MM.1S (cell line): ENCODE measurements at places on chromosomes 4 and X.
A peak's percentile ranks its signal among the peaks of the same experiment; 100 is the strongest.

DNA sequence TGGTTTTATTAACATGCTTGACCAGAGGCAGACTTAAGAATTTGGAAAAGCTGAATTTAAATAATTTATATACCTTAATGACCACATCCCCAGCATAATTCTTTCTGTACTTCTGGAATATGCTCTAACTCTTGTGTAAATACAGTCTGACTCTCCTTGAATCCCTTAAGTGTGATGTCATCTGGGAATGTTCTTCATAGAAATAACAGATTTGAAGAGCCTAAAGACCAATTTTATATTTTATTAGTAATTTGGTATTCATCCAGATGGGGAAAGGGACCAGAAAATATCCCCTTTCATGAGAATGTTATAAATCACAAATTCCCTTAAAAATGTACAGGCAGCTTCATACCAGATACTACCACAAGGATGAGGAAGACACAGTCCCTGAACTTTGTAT, 58.3 kb downstream of the KCNIP4 start:
- H3K4me3 ChIP-seq = no peak overlapping the region
- 0 out of 2 replicates have a peak, but pooled peaks cover 5% of the 10 kb centered on the region for H3K4me1 ChIP-seq
- H3K27me3 ChIP-seq = no peaks in the 10 kb centered on the region
- DNase-seq = no peak

- H3K4me1 ChIP-seq = no peaks in the 10 kb centered on the region
- no peak within 1 kb of the TSS for H3K4me3 ChIP-seq
- H3K36me3 ChIP-seq = no peaks in the 10 kb centered on the region
- H3K27ac ChIP-seq = no peak within 1 kb of the TSS
- H3K27me3 ChIP-seq = no peaks in the 10 kb centered on the region
Observed at GRCh38 chrX:11665168-11666111, at the start of gene ARHGAP6. Gene ARHGAP6, minus strand, starts transcription at chrX:11665920. Its CDS starts 1,092 bp downstream, at chrX:11664828.

- H3K27me3 ChIP-seq = no peaks in the 10 kb centered on the region
- DNase-seq = no peak
- H3K4me3 ChIP-seq = no peak overlapping the region
- no peaks in the 10 kb centered on the region for H3K36me3 ChIP-seq
- H3K27ac ChIP-seq = no peak overlapping the region
Observed at GRCh38 chrX:26722666-26723428, 506.9 kb downstream of the MAGEB5 start.

- H3K4me1 ChIP-seq = no peaks in the 10 kb centered on the region
- DNase-seq = no peak
- no peak overlapping the region for H3K27ac ChIP-seq
- no peak overlapping the region for H3K4me3 ChIP-seq
Observed at GRCh38 chrX:6614506-6614905, 79.6 kb upstream of the VCX3A start.

- H3K27me3 ChIP-seq = no peaks in the 10 kb centered on the region
- DNase-seq = no peak
- H3K4me3 ChIP-seq = no peak overlapping the region
- no peaks in the 10 kb centered on the region for H3K4me1 ChIP-seq
- H3K36me3 ChIP-seq = no peaks in the 10 kb centered on the region
- no peak overlapping the region for H3K27ac ChIP-seq
Observed at GRCh38 chr4:10421344-10422055, 35.7 kb downstream of the ZNF518B start.

DNA sequence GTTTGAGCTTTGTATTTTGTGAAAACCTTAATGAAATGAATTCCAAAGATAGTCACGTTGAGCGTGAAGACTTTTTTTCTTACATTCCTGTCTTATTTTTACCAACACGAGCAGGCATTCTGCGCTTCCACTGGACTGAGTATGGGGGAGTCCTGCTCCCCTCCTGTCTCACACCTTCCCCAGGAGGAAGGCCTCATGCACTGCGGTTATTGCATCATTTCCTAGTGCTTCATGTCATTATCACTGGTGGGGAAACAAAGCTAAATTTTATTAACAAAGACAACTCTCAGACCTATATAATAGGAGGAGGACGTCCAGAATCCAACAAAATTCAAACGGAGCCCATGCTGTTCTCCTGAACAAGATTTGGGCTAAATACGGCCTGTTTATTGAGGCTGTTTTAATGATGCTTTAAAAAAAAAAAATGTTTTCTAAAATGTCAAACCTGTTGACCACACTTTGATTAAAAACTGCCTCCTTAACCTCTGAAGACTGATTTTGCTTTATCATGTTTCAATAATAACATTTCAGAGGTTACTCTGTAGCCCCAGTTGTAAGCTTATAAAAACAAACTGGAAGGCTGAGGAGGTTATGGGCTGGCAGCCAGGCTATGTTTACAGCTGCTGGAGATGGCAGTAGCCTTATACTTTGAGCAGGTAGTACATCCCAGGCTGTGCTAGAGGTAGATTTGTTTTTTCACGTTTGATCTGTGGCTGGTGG, 118.0 kb downstream of the SOWAHB start:
- no peaks in the 10 kb centered on the region for H3K27me3 ChIP-seq
- H3K4me1 ChIP-seq = peaks cover 18% of the 10 kb centered on the region
- no peak overlapping the region for H3K27ac ChIP-seq

DNA sequence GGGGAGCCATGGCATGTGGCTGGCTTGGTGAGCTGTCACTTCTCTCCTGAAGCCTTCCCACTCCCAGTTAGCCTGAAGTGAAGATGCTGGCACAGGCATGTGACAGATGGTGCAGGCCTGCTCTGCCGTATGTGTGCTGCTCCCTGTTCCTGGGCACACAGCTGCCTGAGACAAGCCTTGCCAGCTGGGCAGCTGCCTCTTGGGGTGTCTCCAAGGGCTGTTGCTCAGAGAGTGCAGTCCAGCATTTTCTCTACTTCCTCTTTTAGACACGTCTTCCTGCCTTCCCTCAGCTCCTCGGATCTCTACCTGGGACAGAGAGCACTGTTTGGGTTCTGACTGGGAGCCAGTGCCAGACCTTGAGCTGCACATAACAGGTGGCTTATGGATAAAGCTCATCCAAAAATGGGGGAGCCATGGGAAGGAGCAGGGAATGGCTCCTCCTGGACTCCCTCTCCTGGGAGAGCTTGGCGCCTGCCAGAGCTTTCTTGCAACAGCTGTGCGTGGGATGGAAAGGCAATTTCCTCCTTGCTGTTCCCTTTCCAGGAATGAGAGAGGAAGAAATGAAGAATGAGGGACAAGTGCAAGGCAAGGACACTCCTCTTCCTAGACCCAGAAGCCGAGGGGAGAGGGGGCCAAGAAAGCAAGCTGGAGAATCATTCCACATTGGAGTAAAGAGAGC, 132.9 kb downstream of the MSL3 start:
- no peaks in the 10 kb centered on the region for H3K27me3 ChIP-seq
- H3K36me3 ChIP-seq = no peaks in the 10 kb centered on the region

GRCh38 chr4:24266951-24267722, 317.2 kb downstream of the DHX15 start:
- no peaks in the 10 kb centered on the region for H3K27me3 ChIP-seq
- no peaks in the 10 kb centered on the region for H3K4me1 ChIP-seq
- DNase-seq = no peak

DNA sequence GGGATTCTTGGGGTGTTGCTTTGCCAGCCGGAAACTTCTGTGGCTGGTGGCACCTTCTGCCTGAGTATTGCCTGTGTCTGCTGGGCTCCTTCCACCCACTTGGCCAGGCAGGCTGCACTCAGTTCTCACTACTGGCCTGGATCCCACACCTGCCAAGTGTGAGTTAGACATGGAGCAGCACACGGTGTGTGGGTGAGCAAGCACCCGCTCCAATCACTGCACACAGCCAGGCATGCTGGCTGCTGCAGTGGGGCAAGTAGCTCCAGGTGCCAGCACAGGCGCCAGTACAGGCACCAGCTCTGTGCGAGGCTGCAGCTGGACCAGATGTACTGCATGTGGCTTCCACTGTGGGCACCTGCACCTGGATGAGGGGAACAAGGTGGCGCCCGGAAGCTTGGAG, 23.9 kb downstream of the DCUN1D4 start:
- H3K36me3 ChIP-seq = peaks cover 5% of the 10 kb centered on the region; the same call in 1 of the 2 replicates
- H3K4me1 ChIP-seq = no peaks in the 10 kb centered on the region
- no peak for DNase-seq

DNA sequence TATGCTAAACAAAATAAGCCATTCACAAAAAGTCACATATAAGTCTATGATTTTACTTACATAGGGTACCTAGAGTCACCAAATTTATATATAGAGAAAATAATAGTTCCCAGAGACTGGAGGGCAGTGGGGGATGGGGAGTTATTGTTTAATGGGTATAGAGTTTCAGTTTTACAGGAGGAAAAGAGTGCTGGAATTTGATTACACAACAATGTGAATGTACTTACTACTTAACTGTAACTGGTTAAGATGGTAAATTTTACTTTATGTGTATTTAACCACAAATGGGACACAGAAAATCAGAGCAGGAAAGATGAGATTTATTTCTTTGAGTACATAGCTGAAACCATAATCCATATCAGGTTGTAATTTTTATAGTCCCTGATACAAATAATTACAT, 144.4 kb downstream of the TMA16 start:
- no peak for DNase-seq
- no peaks in the 10 kb centered on the region for H3K4me1 ChIP-seq
- no peaks in the 10 kb centered on the region for H3K36me3 ChIP-seq
- H3K4me3 ChIP-seq = no peak overlapping the region
- H3K27ac ChIP-seq = no peak overlapping the region

GRCh38 chr4:45331802-45332201, 605.4 kb upstream of the GNPDA2 start:
- no peak overlapping the region for H3K27ac ChIP-seq
- H3K36me3 ChIP-seq = no peaks in the 10 kb centered on the region
- no peaks in the 10 kb centered on the region for H3K27me3 ChIP-seq
- DNase-seq = no peak
- H3K4me3 ChIP-seq = no peak overlapping the region

DNA sequence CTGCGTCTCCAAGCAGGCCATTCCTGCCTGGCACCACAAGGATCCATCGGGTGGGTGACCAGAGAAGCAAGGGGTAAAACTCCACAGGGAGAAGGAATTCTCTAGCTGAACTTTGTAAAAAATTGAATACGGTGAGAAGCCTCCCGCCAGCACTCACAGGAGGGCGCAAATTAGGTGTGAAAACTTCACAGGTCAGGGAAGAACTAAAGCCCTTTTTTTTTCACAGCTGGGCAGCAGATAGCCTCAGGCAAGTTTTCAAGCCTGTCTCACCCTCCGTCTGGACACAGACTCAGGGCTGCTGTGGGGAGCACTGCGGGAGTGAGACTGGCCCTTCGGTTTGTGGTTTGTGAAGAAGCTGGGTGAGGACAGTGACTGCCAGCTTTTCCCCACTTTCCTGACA, 224.1 kb upstream of the FGF16 start:
- H3K4me1 ChIP-seq = peaks cover 2% of the 10 kb centered on the region; the same call in 1 of the 2 replicates
- no peaks in the 10 kb centered on the region for H3K36me3 ChIP-seq
- no peaks in the 10 kb centered on the region for H3K27me3 ChIP-seq
- H3K4me3 ChIP-seq = no peak overlapping the region

GRCh38 chr4:48329976-48330375, 11.4 kb upstream of the SLAIN2 start:
- no peak overlapping the region for H3K4me3 ChIP-seq
- no peak for DNase-seq
- no peaks in the 10 kb centered on the region for H3K4me1 ChIP-seq
- no peak overlapping the region for H3K27ac ChIP-seq
- H3K27me3 ChIP-seq = no peaks in the 10 kb centered on the region

- no peaks in the 10 kb centered on the region for H3K36me3 ChIP-seq
- peak; percentile 52 for DNase-seq
- no peak overlapping the region for H3K27ac ChIP-seq
- no peak overlapping the region for H3K4me3 ChIP-seq
- H3K27me3 ChIP-seq = no peaks in the 10 kb centered on the region
Observed at GRCh38 chr4:157204634-157205244, 15.8 kb upstream of the GRIA2 start.

DNA sequence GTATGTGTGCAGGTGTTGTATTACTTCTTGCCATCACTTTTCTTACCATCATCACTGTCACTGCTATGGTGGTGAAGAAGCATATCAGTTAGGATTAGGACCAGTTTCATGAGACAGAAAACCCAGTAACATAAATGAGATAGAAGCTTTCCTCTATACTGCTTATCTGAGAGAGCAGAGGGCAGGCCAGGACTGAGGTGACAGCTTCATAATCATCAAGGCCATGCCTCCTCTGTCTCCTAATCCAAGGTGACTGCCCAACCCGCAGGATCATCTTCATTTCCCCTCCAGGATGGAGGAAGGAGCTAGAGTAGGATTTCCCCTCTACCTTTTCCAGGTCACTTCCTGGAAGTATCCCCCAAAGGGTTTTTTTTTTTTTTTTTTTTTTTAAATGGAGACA, 35.4 kb downstream of the TMEM131L start:
- no peak overlapping the region for H3K27ac ChIP-seq
- H3K4me1 ChIP-seq = no peaks in the 10 kb centered on the region
- DNase-seq = no peak
- H3K4me3 ChIP-seq = no peak overlapping the region
- no peaks in the 10 kb centered on the region for H3K27me3 ChIP-seq

DNA sequence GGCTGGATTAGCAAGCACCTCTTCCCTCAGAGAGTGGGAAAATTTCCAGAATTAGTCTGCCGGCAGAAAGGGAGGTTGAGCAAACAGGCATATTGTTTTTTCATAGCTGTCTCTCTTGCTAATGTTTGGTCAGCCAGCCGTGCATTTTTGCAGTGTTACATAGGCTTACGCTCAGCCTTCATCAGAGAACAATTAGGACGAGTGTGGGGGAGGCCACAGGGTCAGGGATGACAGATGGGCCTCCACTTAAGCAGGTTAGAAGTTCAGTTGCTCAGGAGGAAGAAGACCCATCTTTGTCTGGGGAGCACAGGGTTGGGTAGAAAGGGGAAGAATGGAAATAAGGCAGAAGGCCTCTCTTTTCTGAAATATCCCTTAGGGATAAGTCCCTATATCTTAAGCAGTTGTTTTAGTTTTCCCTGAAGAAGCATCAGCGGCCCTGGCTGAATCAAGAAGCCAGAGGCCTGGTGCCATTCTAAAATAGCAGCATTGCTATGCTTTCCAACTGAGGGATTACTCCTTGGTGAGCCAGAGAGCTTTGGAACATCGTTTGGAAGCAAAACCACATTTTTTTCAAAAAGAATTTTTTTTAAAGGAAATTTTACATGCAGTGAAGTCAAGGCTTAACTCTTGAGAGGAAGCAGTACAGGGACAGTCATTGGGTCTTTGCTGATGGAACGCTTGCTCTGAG, 118.8 kb downstream of the SMIM20 start:
- no peak for DNase-seq
- H3K36me3 ChIP-seq = no peaks in the 10 kb centered on the region
- no peaks in the 10 kb centered on the region for H3K4me1 ChIP-seq
- H3K27ac ChIP-seq = no peak overlapping the region
- no peaks in the 10 kb centered on the region for H3K27me3 ChIP-seq

- H3K36me3 ChIP-seq = no peaks in the 10 kb centered on the region
- no peaks in the 10 kb centered on the region for H3K27me3 ChIP-seq
- no peak overlapping the region for H3K4me3 ChIP-seq
Observed at GRCh38 chrX:151984328-151984727, 9.9 kb upstream of the GABRE start.

GRCh38 chr4:120017939-120018692, 48.5 kb downstream of the MAD2L1 start:
- no peak for DNase-seq
- no peak overlapping the region for H3K27ac ChIP-seq
- no peaks in the 10 kb centered on the region for H3K36me3 ChIP-seq
- H3K27me3 ChIP-seq = no peaks in the 10 kb centered on the region

GRCh38 chr4:142414366-142414990, 431.6 kb downstream of the INPP4B start:
- H3K4me1 ChIP-seq = no peaks in the 10 kb centered on the region
- DNase-seq = no peak
- no peaks in the 10 kb centered on the region for H3K36me3 ChIP-seq
- H3K27me3 ChIP-seq = no peaks in the 10 kb centered on the region
- no peak overlapping the region for H3K4me3 ChIP-seq
- no peak overlapping the region for H3K27ac ChIP-seq

GRCh38 chrX:10052906-10053625, 85.9 kb downstream of the CLDN34 start:
- no peaks in the 10 kb centered on the region for H3K36me3 ChIP-seq
- H3K27ac ChIP-seq = no peak overlapping the region
- no peak overlapping the region for H3K4me3 ChIP-seq
- DNase-seq = no peak
